Iris pigment epithelial cell (primary cell): ENCODE measurements at places on chromosomes 13 and 19.

DNA sequence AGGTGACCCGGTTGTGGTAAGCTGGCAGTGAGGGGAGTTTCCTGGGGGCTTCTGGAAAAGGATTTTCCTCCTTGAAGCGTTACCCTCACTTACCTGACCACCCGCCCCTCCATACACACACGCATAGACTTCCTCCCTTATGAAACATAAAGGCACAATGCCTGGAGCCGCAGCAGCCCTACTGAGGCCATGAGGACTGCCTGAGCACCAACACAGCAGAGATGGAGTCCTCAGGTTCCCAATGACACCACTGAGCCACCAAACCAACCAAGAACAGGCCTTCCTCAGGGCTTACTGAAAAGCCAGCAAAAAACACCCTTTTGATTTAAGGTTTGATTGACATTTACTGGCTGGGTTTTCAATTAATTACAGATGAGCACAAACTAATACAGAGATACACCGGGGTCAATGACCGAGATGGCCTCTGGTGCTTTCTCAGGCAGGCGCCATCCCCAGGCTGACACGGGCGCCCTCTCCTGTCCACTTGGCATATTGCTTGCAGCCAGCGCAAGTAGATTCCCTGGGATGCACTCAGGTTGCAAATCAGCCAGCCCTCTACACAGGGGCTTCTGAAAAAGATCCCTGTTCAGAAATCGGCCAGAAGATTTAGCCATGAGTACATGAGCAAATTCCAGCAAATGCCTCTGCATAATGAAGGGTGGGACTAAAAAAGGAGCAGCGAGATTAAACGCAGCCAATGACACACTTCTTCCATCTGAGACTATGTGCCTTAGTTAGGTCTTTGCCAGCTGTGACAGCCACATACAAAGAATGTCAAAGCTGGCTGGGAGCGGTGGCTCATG, 14.8 kb downstream of the OPA3 start:
- DNase-seq, result peak; percentile 43

- no peak for DNase-seq
Measured at GRCh38 chr19:55677572-55678028, 2.6 kb downstream of the EPN1 start.

GRCh38 chr19:17311455-17312188, 2.3 kb downstream of the DDA1 start:
- peak; percentile 90 for DNase-seq

GRCh38 chr13:34155931-34156607, 338.1 kb downstream of the RFC3 start:
- DNase-seq, result peak; percentile 81

- DNase-seq, result no peak
Measured at GRCh38 chr13:75170311-75170710, 311.7 kb downstream of the TBC1D4 start.

DNA sequence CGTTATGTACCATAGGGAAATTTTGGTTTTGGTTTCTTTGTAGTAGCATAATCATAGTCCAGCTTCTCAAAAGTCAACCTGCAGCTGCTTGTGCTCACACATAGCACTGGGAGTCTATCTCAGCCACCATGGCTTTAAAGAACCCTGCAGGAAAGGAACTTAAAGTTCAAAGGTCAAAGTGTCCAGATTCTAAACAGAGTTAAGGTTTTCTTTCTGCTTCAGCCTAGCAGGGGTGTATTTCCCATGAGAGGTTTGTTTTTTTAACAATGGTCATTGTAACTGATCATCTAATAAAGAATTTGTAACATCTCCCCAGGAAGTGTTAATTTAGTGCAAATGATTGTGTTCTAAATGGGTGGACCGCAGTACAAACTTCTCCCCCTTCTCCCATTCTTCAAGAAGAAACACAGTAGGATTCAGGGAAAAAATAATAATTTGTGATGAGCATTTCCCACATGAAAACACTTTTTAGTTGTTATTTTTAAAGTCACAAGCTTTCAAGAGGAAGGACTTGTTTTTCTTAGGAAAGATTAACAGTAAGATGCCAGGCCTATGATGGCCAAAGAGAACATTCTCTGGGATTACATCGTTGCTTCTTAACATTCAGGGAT, 168.0 kb downstream of the EFNB2 start:
- DNase-seq, result no peak
